CD8-positive, alpha-beta memory T cell (primary cell): ENCODE measurements at places on chromosomes 5 and 9.

GRCh38 chr5:92309336-92309991 lies 926.3 kb upstream of the ARRDC3 start:
- no peak for DNase-seq

- no peak for DNase-seq
These were observed 36.4 kb downstream of the LARP1 start for GRCh38 chr5:154791535-154791934.

- no peak for DNase-seq
These were observed 23.5 kb upstream of the SPIN1 start for GRCh38 chr9:88364706-88365105.

GRCh38 chr9:70595211-70595610 lies 180.8 kb upstream of the KLF9 start:
- no peak for DNase-seq
